Placental pericyte (primary cell): ENCODE measurements at places on chromosomes 7 and 10. TPM values are rescaled to one million over a fixed set of nuclear protein-coding genes. Genes with fewer than 3 reads are reported as not detected.

The METTL27 gene
- 1.1 and 2.4 TPM in 2 replicates for total RNA-seq

The OR2A5 gene
- total RNA-seq: not detected in 2 replicates

The SPDYE18 gene
- total RNA-seq: 0.44 TPM in 1 of 2 replicates, not detected in the other

The LIPF gene
- not detected in 2 replicates for total RNA-seq

The BRAF gene
- 24.3 and 27.1 TPM in 2 replicates for total RNA-seq

The NAPEPLD gene
- 3.3 and 6.2 TPM in 2 replicates for total RNA-seq

The ECHS1 gene
- total RNA-seq: 49.7 and 62.7 TPM in 2 replicates

The GALNT17 gene
- 0.14 TPM in 1 of 2 replicates, not detected in the other for total RNA-seq

The C10orf67 gene
- 0.22 and 0.29 TPM in 2 replicates for total RNA-seq

The GRM8 gene
- total RNA-seq: 0.29 TPM in 1 of 2 replicates, not detected in the other

The SLC29A4 gene
- total RNA-seq: 1.0 and 1.8 TPM in 2 replicates

The NODAL gene
- total RNA-seq: not detected in 2 replicates

The EN2 gene
- total RNA-seq: not detected in 2 replicates

The DNAH11 gene
- total RNA-seq: under 0.01 TPM in 1 of 2 replicates, not detected in the other

The OPALIN gene
- total RNA-seq: not detected in 2 replicates

The GLI3 gene
- 5.9 and 8.2 TPM in 2 replicates for total RNA-seq

The WDR86 gene
- 3.1 TPM in 1 of 2 replicates, not detected in the other for total RNA-seq

The PTPN20 gene
- total RNA-seq: 0.22 and 0.72 TPM in 2 replicates

The OR2A42 gene
- total RNA-seq: not detected in 2 replicates

The CPN1 gene
- total RNA-seq: not detected in 2 replicates

The CASTOR2 gene
- 10.1 and 16.2 TPM in 2 replicates for total RNA-seq

The RBP3 gene
- under 0.01 TPM in 1 of 2 replicates, not detected in the other for total RNA-seq

The NCF1 gene
- total RNA-seq: 0.29 TPM in 1 of 2 replicates, not detected in the other

The ATOH7 gene
- not detected in 2 replicates for total RNA-seq

The CCL24 gene
- total RNA-seq: 0.44 TPM in 1 of 2 replicates, not detected in the other

The SYT15 gene
- total RNA-seq: 0.22 and 0.43 TPM in 2 replicates

The GPR85 gene
- total RNA-seq: 0.44 and 1.0 TPM in 2 replicates

The MCM10 gene
- 0.44 and 21.8 TPM in 2 replicates for total RNA-seq

The FAM25A gene
- not detected in 2 replicates for total RNA-seq

The RADIL gene
- total RNA-seq: 0.86 and 1.8 TPM in 2 replicates

The MMP21 gene
- total RNA-seq: not detected in 2 replicates

The ABCB4 gene
- total RNA-seq: 0.86 TPM in 1 of 2 replicates, not detected in the other

The UPK3B gene
- total RNA-seq: not detected in 2 replicates

The ANKRD30A gene
- under 0.01 TPM in 1 of 2 replicates, not detected in the other for total RNA-seq

The INSYN2A gene
- under 0.01 and 0.14 TPM in 2 replicates for total RNA-seq

The TUBB8 gene
- total RNA-seq: not detected in 2 replicates

The CNPY1 gene
- total RNA-seq: not detected in 2 replicates

The BAG3 gene
- total RNA-seq: 23.6 and 30.5 TPM in 2 replicates

The NEBL gene
- total RNA-seq: 0.22 TPM in 1 of 2 replicates, not detected in the other

The AGAP9 gene
- 4.4 and 10.0 TPM in 2 replicates for total RNA-seq

The UNCX gene
- total RNA-seq: not detected in 2 replicates

The MRPS16 gene
- 57.8 and 105 TPM in 2 replicates for total RNA-seq

The DPP6 gene
- total RNA-seq: under 0.01 TPM in 1 of 2 replicates, not detected in the other

The DDX21 gene
- total RNA-seq: 75.5 and 118 TPM in 2 replicates

The TUBAL3 gene
- total RNA-seq: not detected in 2 replicates

The CHST3 gene
- 16.9 and 26.8 TPM in 2 replicates for total RNA-seq

The COL28A1 gene
- not detected in 2 replicates for total RNA-seq
